ENCODE measurements at places on chromosomes 2 and 18. TPM values are rescaled to one million over a fixed set of nuclear protein-coding genes. Genes with fewer than 3 reads are reported as not detected.

PGAP1 gene
- 0.57 TPM for polyA plus RNA-seq

DNA sequence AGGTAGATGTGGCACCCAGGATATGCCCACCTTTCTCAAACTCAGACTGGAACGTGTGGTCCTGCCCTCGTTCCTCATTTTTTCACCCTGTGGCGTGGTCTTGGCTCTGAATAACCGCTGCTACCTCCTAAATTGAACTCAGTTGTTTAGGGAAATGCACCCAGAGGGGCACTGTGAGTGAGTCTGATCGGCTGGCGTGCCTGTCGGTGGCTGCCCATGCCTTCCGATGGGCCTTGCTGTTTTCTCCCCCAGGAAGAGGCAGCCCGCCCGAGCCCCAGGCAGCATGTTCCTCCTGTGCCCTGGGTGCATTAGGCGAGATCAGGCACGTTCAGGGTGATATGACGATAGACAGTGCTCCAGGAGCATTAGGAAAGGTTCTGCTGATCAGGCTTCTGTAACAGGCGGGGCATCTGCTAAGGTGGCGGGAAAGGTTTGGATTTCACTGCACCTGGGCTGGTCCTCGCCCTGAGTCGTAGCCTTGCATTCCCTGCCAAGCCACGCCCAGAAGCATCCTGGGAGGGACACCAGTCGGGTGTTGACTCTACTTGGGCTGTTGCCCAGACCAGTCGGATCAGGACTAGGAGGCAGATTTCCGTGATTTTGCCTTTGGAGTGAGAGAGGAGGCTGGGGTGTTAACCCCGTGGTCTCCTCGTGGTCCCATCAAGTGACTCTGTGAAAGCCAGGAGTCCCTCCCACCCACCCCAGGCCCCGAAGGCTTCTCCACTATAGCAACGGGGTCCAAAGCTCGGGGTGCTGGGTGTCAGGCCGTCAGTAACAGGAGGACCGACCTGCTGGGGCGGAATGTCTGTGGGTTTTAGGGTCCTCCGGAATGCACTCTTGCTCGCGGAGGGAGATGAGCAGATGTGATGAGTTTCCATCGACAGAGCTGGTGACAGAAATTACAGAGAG, 75.1 kb downstream of the SH3BP4 start:
- DNase-seq, result peak; percentile 77

GRCh38 chr2:212721026-212721451, 182.4 kb upstream of the ERBB4 start:
- no peak for DNase-seq

DNA sequence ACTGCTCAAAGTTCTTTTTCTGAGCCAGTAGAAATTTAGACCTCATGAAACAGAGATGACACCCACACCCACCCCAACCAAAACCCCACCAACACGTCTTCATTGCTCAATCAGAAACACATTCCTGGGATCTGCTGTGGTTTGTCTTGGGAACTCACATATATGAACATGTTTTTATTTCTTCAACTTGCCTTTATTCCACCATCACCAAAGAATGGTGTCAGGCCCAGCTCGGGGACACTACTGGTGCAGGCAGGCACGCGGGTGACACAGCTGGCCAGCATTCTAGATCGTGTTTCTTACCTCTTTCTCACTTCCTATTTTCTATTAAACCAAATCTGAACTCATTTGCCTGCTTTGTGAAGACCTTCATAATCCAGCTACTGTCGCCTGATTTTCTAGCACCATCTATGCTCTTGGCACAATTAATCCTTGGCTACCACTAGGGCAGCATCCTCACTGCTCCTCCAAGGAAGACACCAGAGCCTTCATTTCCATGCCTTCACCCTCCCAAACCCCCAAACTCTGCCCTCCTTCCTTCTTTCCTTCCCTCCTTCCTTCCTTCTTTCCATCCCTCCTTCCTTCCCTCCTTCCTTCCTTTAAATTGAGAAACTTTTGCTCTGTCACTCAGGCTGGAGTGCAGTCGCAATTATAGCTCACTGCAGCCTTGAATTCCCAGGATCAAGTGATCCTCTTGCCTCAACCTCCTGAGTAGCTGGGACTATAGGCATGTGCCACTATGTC, 157.1 kb downstream of the BCL2 start:
- no peak for DNase-seq

GRCh38 chr18:33062834-33063364, 290.1 kb upstream of the KLHL14 start:
- DNase-seq, result no peak
